ENCODE measurements at places on chromosomes 16 and 17. TPM values are rescaled to one million over a fixed set of nuclear protein-coding genes. Genes with fewer than 3 reads are reported as not detected.

DNA sequence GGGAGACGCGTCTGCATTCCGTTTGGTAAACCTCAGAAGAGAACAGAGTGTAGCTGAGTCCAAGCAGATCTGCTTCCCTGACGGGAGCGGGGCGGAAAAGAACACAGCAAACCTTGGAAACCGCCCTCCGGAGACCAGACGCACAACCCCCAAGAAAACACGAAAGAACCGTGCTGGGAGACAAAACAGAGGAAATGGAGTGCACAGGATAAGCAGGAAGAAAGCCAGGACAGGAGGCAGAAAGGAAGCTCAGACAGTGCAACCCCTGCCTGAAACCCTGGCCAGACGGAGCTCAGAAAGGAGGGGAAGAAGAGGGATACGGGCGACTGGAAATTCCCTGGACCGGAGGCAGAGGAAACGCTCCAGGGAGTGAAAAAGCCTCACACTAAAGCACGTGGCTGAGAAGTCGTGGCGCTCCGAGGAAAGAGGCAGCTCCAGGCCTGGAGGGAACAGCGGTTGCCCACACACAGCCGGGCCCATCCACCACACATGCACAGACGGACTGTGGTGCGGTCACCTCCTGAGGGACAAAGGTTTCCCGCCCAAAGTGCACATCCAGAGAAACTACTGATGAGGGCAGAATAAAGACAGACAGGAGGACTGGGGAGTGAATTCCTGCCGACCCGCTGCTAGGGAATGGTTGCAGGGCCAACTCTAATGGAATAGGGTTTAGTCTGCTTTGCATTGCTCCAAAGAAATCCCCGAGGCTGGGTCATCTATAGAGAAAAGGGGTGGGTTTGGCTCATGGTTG, 10.2 kb downstream of the DPEP1 start:
- H3K4me1 ChIP-seq = no peaks in the 10 kb centered on the region
- H3K27me3 ChIP-seq = no peaks in the 10 kb centered on the region
- no peak for DNase-seq
- no peaks in the 10 kb centered on the region for H3K36me3 ChIP-seq
- no peak overlapping the region for H3K27ac ChIP-seq

DNA sequence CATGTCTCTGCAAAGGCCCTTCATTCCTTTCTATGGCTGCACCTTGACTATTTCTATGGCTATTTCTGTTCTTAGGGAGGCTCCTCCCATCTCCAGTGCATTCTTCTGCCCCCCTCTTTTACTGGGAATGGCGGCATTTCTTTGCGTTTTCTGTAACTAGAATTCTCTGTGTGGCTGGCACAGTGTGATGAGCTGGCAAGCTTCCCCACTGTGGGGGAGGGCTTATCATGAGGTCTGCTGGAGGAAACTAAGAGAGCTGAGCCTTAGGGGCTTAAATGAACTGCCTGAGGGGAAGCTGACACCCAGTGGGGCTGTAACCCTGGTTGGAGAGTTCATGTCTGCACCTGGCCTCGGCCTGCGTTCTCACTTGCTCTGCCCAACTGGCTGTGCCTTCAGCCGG, 1.5 kb upstream of the CARD14 start:
- no peak for DNase-seq
- no peaks in the 10 kb centered on the region for H3K27me3 ChIP-seq
- peaks cover 4% of the 10 kb centered on the region for H3K4me1 ChIP-seq
- H3K27ac ChIP-seq = no peak overlapping the region
- H3K36me3 ChIP-seq = no peaks in the 10 kb centered on the region

DNA sequence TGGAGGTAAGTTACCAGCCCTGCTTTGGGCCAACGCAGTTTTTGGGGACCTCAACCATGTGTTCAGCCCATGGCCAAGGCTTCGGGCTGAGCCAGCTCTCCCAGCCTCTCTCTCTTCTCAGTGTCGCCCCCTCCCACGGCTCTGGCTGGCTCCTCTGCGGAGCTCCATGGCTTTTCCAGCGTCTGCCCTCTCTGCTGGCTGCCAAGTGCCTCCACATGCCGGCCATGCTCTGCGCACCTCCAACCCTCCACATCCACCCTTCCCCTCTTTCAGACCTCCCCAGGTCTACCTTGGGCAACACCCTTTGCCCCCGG, 23.2 kb downstream of the COTL1 start:
- H3K4me1 ChIP-seq = peaks cover 15% of the 10 kb centered on the region
- H3K27me3 ChIP-seq = no peaks in the 10 kb centered on the region
- H3K36me3 ChIP-seq = no peaks in the 10 kb centered on the region
- no peak overlapping the region for H3K4me3 ChIP-seq
- H3K27ac ChIP-seq = peak overlapping the region; percentile 18
- no peak for DNase-seq

GRCh38 chr17:44914698-44915271, 515 bp downstream of the GFAP start:
- H3K27me3 ChIP-seq = no peaks in the 10 kb centered on the region
- DNase-seq = no peak
- H3K36me3 ChIP-seq = no peaks in the 10 kb centered on the region
- no peak overlapping the region for H3K4me3 ChIP-seq
- peaks cover 34% of the 10 kb centered on the region for H3K4me1 ChIP-seq

GRCh38 chr16:66250686-66251431, 115.6 kb upstream of the CDH5 start:
- H3K4me3 ChIP-seq = no peak overlapping the region
- no peaks in the 10 kb centered on the region for H3K4me1 ChIP-seq
- H3K36me3 ChIP-seq = no peaks in the 10 kb centered on the region
- DNase-seq = peak; percentile 35
- H3K27me3 ChIP-seq = no peaks in the 10 kb centered on the region
- no peak overlapping the region for H3K27ac ChIP-seq

- no peak overlapping the region for H3K27ac ChIP-seq
- H3K4me1 ChIP-seq = no peaks in the 10 kb centered on the region
- DNase-seq = no peak
- no peaks in the 10 kb centered on the region for H3K36me3 ChIP-seq
- H3K27me3 ChIP-seq = no peaks in the 10 kb centered on the region
Observed at GRCh38 chr17:61540874-61541273, 50.1 kb downstream of the NACA2 start.

GRCh38 chr17:41284546-41284945, 9.0 kb downstream of the KRTAP9-7 start:
- no peak for DNase-seq
- no peaks in the 10 kb centered on the region for H3K4me1 ChIP-seq
- H3K4me3 ChIP-seq = no peak overlapping the region
- H3K27ac ChIP-seq = no peak overlapping the region
- H3K27me3 ChIP-seq = no peaks in the 10 kb centered on the region
- no peaks in the 10 kb centered on the region for H3K36me3 ChIP-seq

GRCh38 chr16:73057291-73058210, 9.6 kb upstream of the ZFHX3 start:
- peak overlapping the region; percentile 96 for H3K27ac ChIP-seq
- H3K27me3 ChIP-seq = no peaks in the 10 kb centered on the region
- DNase-seq = peak; percentile 68
- peak overlapping the region; percentile 17 for H3K4me3 ChIP-seq
- peaks cover 50% of the 10 kb centered on the region for H3K4me1 ChIP-seq
- H3K36me3 ChIP-seq = no peaks in the 10 kb centered on the region

The ITGB3 gene
- total RNA-seq = 2.1 TPM

The CNGB1 gene
- total RNA-seq = not detected

The MT1F gene
- 27.5 TPM for total RNA-seq
